Urinary bladder (tissue), 4 donors: ENCODE measurements at places on chromosomes 7 and 10. TPM values are rescaled to one million over a fixed set of nuclear protein-coding genes. Genes with fewer than 3 reads are reported as not detected.

- DNase-seq, result no peak
Measured at GRCh38 chr7:85162721-85163120, 24.1 kb downstream of the SEMA3D start.

DNA sequence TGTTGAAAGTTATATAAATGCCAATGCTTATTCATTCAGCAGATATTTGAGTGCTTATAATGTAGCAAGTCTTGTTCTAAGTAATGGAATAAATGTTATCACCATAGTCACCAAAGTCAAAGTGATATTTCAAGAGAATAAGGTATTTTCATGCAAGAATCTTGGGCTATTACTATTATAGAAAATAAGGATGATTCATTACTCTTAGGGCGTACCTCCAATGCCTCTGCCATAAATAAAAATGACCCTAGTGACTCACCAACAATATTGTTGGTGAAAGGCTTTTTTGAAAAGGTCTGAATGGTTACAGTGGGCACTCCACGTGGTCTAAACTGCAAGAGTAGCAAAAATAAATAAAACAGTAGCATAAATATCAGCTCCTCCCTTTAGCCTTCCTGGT lies 68.4 kb downstream of the RALA start:
- DNase-seq, result no peak

GRCh38 chr7:69515495-69516212 lies 82.6 kb upstream of the AUTS2 start:
- DNase-seq, result no peak

- DNase-seq, result no peak
Measured at GRCh38 chr10:94902080-94902479, 36.4 kb upstream of the CYP2C9 start.

GBX1 gene
- not detected for polyA plus RNA-seq

DNA sequence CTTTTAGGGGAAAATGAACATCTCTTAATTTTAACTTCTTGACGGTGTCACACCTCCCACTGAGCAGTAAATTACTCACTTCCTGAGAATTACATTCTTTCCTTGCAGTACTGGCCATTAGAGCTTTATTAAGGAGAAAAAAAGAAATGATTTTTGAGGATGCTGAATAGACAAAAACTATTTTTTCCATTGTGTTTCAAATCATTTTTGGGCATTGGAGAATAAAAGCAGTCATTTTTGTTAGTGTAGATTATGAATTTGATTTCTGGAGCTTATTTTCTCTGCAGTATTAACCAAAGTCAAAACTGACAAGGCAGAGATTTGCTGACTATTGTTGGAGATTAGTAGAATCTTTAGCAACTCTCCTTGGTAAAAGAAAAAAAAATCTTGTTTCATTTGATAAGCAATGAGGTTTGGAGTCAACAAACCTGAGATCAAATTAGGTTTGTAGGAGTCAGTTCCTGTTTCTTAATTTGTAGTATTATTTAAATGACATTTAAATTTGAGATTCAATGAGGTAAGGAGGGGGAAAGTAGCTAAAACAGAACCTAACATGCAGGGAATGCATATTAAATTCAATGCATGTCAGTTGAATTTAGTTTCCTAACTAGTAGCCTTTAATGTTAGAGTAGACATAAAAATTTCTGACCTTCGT lies 70.6 kb downstream of the AP3M1 start:
- DNase-seq, result no peak

- no peak for DNase-seq
Measured at GRCh38 chr7:102446387-102447156, 13.2 kb downstream of the ORAI2 start.

GRCh38 chr10:107168738-107169137 lies 4.2 kb upstream of the SORCS1 start:
- DNase-seq, result no peak

PTPRE gene
- polyA plus RNA-seq, result 5.7 TPM

- DNase-seq, result no peak
Measured at GRCh38 chr7:74069790-74070618, 13.6 kb upstream of the LIMK1 start.

DNA sequence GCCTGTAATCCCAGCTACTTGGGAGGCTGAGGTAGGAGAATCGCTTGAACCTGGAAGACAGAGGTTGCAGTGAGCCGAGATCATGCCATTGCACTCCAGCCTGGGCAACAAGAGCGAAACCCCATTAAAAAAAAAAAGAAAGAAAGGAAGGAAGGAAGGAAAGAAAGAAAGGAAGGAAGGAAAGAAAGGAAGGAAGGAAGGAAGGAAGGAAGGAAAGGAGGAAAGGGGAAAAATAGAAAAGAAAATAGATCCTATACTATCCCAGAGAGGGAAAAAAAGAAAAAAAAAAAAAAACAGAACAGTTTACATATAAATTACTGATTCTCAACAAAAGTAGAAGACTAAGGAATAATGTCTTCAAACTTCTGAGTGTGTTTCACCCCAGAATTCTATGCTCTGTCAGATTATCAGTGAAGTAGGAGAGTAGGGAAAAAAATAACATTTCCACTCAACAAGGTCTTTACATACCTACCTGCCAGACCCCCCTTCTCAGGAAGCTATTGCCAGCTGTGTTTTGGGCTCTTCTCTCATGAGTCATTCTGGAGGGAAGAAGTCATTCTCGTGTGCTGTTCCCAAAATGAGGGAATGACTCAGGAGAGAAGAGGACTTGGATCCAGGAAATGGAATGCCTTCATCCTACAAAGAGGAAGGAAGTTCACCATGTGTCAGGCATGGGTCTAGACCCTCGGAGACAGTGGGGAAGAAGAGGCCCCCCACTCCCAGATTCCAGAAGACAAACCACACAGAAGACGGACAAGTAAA lies 20.9 kb downstream of the RGS10 start:
- no peak for DNase-seq

DNA sequence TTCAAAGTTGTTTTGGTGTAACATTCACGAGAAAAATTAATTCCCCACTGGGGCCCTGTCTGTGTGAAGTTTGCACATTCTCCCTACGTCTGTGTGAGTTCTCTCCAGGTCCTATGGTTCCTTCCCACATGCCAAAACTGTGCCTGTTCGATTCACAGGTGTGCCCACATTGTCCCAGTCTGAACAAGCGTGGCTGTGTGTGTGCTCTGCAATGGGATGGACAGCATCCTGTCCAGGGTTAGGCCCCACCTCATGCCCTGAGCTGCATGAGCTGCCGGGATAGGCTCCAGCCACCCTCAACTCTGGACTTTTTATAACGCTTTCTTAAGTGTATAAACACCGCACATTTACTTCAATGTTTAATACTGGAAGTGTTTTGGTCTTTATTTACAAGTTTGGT lies 55.4 kb downstream of the ARHGAP21 start:
- DNase-seq, result no peak

GRCh38 chr7:50739744-50740435 lies 42.8 kb downstream of the GRB10 start:
- DNase-seq, result no peak

DNA sequence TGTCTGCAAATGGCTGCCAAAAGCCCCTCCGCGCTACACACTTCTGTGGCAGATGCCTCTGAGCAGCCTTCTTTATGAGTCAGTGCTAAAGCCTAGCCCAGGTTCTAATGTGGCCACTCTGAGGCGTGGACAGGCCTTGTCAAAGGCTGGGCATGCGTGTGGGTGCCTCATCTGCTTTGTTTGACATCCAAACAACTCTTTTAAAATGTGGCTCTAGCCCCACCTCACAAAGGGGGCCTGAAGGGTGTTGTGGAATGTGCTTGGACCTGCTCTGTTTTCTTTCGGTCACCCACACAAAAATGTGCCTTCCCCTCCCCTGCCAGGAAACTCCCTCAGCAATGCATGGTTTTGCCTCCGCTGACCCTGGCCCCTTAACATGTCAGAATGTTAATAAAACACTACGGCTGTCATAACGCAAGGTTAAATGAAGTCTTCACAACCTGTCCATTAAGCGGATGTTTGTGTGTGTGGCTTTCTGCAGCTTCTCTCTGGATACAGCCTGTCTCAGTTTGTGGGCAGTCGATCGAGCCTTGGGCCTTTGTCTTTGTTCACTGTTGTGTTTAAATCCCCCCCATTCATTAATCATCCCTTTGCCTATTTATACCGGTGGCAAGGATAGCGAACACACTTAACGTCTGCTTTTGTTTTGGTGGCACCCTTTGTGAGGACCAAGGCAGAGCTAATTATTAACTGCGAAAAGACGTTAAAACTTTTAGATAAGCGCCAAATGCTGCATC lies 718.9 kb downstream of the LRMDA start:
- peak; percentile 79 for DNase-seq

DNA sequence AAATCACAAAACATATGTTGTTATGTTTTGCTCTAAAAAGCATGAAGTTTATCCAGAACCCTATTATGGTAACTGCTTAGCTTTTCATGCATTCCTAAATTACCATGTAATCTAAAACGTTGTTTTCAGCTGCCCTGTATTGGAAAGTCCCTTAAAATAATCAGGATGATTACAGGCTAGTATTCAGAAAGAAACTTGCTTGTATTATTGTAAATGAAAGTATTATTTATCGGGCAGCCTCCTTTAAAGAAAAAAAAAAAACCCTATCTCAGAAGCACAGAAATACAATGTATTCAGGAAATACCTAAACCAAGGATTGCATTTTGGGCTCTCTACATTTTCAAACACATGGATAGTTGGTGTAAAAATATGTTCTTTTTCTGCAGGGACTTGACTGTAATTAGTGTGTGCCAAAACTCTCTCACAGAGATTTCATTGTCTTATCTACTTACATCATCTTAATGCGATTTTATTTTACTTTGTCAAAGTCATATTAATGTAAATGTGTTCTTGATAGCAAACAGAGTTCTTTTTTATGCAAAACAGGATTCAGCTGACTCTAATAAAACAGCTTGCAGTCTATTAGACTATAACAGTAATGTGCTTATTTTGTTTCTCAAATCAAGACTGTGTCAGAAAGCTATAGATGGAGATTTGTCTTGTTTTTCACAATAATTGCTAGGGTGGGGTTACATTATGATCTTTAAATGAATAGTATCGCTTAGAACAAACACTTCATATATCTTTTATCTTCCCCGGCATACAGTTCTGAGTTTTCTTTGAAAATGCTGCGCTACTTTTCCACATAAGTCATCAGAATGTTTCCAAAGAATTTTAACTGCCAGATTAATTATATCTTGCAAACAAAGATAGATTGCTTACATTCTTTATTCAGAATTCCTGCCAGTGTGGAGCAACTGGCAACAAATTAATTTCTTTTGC lies 65.3 kb upstream of the ARID5B start:
- DNase-seq, result no peak
